ENCODE measurements at places on chromosomes 7 and 10.

DNA sequence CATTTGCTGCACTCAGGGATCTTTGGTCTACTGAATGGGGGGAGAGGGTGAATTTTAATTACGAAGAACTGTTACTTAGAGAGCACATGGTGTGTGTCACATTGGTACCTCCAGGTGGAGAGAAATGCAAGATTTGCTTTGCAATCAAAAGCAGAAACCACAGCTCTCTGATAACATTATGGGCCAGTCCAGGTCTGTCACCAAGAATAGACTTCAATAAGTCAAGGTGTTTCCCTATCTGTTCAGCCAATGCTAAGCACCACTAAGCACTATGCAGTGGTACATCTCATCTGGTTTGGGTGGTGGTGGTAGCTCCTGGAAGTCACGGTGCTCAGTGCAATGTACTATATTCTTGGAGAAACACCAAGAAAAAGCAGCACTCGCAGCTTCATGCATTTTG lies 119.6 kb upstream of the AFAP1L2 start:
- no peak for DNase-seq

GRCh38 chr7:106600569-106601373 lies 60.2 kb downstream of the CCDC71L start:
- DNase-seq, result no peak

DNA sequence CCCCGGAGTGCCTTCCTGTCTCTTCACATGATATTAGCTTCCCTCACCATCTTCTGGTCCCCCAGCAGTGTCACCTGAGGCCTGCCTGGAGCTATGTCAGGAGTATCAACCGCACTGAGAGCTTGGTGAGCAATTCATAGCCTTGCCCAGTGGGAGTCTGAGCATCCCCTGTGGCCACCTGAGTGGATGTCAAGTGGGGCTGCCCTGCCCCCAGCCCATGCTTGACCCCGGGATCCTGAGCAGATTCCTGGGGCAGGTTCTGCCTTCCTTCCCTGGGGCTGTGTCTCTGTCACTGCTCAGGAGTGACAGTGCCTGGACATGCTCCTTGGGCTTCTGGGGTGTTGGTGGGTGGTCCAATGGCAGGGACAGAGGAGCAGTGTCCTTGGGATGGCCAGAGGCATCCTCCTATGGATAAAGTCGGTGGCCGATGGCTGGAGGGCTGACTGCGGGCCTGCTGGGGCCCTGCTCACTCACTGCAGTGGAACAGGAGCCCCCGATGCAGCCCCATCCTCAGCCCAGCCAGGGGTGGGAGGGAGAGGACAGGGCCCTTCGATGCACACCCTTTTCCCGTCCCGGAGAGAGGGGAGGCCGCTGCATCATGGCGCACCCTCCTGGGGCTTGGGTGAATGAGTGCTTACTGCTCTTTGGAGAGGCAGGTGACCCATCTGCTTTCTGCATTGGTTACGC lies 95.7 kb downstream of the BMS1 start:
- DNase-seq, result no peak

DNA sequence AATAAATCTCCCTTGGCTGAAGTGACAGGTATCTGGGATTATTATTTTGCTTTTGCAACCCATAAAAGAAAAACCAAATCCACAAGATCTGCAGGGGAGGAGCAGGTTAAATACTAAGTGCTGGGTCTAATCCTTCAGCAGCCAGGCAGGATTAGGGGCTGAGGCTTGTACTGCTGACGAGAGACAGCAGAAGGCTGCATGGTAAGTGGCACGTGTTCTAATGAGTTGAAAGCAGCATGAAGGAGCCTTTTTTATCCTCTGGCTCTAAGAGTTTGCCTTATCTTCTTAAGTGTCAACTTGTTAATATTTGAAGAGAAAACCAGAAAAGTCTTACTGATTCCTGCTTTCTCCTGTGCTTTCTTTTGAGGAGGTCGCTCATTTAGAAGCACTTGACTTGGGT lies 50.0 kb downstream of the LYZL2 start:
- DNase-seq, result no peak

GRCh38 chr7:30810986-30811385 lies 39.8 kb downstream of the MINDY4 start:
- no peak for DNase-seq
